ENCODE measurements at places on chromosomes 6 and 20.

DNA sequence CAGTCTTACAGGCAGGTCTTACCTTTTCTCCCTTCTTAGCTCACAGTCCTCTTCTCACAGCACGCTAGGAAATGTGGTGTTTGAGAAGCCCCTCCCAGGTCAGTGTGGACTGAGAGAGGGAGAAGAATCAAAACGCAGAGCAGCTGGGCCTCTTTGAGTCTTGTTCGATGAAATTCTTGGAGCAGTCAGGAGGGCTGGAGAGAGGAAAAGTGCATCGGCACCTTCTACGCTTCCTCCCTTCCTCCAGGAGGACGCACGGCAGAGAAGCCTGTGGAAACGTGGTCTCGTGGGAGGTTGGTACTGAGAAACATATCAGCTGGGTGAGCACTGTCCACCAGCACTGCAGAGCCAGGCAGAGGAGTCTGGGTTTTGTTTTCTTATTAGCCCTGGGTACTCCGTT lies 52.7 kb downstream of the TXLNB start:
- no peak for DNase-seq

DNA sequence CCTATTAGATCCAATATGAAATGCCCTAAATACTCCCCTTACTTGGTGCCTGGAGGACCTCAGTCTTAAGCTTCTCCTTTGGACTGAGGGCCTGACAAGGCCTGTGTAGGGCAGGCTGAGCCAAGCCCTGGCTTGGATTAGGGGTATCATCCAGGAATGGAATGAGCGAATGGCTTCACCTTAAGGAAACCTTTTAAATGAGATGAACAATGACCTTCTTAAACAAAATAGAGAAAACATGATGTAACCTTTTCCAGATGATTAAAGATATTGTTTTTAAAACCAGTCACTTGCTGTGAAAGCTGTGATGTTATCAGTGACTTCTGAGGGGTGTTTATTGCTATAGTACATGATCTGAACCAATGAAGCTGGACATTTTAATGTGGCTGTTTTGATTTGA lies 55.5 kb downstream of the TRAF3IP2 start:
- no peak for DNase-seq

- DNase-seq = no peak
Observed at GRCh38 chr6:106522562-106523250, 106.6 kb downstream of the RTN4IP1 start.

DNA sequence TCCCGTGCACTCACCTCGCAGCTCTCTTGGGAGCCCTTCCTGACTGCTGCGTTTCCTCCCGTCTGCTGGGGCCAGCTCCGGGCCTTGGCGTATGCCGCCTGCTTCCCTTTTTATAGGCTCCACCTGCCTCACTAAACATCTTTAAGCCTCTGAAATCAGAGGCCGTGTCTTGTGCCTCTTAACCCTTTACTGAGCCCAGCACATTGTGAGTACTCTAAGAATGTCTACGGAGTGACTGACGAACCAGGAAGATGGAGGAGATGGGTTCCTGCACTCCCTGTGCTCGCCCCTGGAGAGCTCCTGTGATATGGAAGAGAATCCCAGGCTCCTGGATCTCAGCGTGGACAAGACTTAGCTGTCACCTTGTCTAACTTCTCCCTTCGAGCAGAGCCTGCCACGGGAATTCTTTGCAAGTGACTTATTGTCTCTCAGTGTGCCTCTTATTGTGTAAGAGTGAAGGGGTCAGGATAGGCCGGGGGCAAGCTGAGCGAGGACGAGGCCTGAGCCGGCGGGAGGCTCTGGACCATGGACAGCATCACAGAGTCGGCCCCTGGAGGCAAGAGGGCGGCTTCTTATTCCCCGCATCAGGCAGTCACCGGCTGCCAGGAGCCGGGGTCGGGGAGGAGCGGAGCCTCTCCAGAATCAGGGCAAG lies 70.9 kb upstream of the CCDC167 start:
- DNase-seq = no peak
